ENCODE measurements at places on chromosomes 13 and 19.
A peak's percentile ranks its signal among the peaks of the same experiment; 100 is the strongest.

- no peak for DNase-seq
Measured at GRCh38 chr13:53250272-53250875, 221.8 kb downstream of the OLFM4 start.

GRCh38 chr13:80180740-80181355, 160.1 kb downstream of the SPRY2 start:
- no peak for DNase-seq

DNA sequence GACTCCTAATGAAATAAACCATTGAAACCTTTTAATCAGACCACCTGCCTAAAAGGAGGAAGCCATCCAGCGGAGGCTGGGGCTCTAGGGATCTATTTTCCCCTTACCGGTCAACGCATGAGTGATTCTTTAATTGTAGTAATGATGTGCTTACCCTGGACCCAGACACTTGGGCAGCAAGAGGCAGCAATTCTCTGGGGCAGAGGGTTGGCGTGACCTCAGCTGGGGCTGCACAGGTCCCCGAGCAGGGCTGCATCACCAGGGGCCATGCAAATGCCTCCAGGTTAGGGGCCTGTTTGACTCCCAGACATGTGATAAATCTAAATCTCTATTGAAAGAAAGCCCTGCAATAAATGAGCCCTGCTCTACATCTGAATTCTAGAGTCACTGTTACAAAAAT, 194.2 kb upstream of the TSHZ3 start:
- no peak for DNase-seq

GRCh38 chr19:45705710-45706415, 13.4 kb downstream of the QPCTL start:
- DNase-seq: no peak

DNA sequence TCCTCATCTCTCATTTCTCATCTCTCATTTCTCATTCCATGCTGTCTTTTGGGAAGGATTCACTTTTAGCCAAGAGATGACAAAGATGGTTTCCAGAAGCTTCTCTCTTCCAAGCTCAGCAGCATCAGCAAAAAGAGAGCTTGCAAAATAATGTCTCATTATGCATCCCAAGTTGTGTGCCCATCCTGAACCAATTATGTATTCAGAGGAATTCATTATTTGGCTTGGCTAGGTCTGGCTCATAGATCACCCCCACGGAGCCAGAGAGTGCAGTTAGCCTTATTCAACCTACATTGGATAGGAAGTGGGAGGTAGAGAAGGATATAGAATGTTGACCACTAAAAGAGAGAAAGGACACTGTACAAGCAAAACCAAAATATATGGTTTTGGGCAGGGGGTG, 5.4 kb upstream of the OLFM2 start:
- no peak for DNase-seq

GRCh38 chr13:110070511-110071120, 236.3 kb downstream of the COL4A1 start:
- no peak for DNase-seq

DNA sequence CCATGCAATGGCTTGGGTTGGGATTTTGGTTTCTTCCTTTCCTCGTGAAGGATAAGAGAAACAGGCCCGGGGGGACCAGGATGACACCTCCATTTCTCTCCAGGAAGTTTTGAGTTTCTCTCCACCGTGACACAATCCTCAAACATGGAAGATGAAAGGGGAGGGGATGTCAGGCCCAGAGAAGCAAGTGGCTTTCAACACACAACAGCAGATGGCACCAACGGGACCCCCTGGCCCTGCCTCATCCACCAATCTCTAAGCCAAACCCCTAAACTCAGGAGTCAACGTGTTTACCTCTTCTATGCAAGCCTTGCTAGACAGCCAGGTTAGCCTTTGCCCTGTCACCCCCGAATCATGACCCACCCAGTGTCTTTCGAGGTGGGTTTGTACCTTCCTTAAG, 24.1 kb downstream of the SPC24 start:
- DNase-seq: no peak

GRCh38 chr19:7663706-7664105, 5.1 kb upstream of the RETN start:
- DNase-seq: no peak

- DNase-seq: no peak
Measured at GRCh38 chr13:73090823-73091187, 32.0 kb downstream of the KLF5 start.

DNA sequence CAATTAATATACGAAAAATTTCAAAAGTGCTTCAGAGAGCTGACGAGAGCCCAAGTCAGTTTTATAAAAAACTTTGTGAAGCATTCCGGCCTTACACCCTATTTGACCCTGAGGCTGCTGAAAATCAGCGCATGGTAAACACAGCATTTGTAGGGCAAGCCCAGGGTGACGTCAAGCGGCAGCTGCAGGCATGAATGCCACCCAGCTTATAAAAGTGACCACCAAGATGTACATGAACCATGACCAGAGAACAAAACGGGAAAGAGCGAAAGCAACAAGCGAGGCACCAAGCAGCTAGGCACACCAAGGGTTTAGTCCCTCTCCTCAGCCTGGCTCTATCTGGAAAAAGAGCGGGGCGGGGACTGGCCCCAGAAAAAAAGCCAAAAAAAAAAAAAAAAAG, 6.0 kb downstream of the SIGLEC11 start:
- DNase-seq: no peak

GRCh38 chr19:17352608-17353280, 15.4 kb downstream of the GTPBP3 start:
- no peak for DNase-seq

- no peak for DNase-seq
Measured at GRCh38 chr13:78228211-78228610, 309.6 kb upstream of the EDNRB start.

DNA sequence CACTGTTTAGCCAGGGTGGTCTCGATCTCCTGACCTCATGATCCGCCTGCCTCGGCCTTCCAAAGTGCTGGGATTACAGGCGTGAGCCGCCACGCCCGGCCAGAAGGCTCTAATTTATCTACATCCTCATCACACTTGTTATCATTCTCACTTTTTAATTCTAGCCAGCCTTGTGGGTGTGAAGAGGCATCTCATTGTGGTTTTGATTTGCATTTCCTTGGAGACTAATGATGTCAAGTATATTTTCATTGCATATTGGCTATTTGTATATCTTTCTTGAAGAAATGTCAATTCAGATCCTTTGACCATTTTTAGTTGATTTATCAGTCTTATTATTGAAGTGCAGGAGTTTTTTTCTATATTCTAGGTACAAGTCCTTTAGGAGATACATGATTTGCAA, 27.7 kb upstream of the HIF3A start:
- no peak for DNase-seq

GRCh38 chr19:5170329-5170745, 170.3 kb downstream of the PTPRS start:
- peak; percentile 20 for DNase-seq

DNA sequence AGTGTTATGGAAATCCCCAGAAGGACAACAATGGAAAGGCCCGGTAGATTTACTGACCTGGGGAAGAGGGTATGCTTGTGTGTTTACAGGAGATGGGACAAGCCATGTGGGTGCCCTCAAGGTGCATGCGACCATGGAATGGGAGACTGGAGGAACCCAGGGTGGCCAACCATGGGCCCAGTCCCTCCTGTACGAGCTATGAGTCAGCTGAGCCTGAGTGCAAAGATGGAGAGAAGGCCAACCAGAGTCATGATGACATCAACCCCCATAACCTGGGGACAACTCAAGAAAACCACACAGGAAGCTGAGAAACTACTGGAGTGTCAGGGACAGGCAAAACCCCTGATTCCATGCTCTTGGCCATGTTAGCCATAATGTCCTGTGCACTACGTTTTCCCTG, 7.8 kb downstream of the ZNF350 start:
- DNase-seq: no peak

DNA sequence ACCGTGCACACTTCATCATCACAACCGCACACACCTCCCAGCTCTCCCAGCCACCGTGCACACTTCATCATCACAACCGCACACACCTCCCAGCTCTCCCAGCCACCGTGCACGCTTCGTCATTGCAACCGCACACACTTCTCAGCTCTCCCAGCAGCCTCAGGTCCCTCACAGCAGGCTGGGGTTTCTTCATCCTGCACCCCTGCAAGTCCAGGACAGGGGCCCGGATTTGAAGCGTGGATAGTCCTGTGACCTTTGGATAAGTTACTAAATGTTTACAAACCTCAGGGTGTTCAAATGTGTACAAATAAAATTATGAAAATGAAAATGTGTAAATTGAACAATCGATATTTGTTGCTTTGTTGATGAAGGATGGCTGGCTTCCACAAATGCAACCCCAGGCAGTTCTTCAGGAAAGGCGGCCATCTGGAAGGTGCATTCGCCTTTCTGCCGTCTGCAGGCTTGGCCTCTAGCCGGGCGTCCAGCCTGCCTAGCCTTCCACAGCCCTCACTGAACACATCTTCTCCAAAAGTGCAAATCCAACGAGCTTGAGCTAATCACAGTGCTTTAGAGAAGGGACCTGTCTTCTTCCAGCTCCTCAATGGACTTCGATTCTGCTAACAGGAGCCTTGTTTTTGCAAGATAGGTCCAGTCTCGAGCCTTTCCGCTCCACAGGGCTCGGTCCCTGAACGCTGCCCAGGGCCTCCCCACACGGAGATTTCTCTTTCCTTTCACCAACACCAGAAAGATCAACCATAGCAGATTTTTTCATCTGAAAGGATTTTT, 74.2 kb downstream of the SPACA7 start:
- DNase-seq: no peak

DNA sequence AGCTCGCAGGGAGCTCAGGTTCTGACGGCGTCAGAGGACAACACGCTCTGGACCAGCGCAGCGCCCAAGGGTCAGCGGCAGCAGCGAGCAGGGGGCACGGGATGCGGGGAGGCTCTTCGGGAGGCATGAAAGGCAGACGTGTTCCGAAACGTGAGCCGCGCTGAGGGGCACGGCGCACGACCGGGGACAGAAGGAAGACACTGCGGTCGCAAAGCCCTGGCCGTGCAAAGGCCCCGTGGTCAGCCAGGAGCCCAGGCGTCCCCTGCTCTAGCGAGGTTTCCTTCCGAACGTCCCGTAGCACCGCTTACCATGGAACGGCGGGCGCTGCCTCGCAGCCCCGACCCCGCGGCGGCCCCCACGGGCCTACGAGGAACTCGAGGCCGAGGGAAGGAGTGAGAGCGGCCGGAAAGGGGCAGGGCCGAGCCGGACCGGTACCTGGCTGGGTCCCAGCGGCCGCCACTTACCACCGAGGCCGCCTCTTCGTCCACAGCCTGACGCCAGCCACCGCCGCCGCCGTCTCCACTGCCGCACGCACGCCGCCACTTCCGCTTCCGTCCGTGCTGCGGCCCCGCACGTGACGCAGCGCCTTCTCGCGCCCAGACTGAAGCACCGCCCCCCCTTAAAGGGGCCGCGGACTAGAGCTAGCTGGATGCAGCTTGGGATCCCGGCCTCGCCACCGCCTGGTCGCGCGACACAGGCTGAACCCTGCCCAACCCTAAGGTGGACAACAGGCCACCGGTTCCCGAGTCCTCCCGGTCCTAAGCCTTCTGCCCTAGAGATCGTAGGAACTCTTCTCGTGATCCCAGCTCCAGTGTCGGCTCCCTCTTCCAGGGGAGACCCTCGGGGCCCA, 9.4 kb downstream of the ABHD17A start:
- DNase-seq: peak; percentile 82

DNA sequence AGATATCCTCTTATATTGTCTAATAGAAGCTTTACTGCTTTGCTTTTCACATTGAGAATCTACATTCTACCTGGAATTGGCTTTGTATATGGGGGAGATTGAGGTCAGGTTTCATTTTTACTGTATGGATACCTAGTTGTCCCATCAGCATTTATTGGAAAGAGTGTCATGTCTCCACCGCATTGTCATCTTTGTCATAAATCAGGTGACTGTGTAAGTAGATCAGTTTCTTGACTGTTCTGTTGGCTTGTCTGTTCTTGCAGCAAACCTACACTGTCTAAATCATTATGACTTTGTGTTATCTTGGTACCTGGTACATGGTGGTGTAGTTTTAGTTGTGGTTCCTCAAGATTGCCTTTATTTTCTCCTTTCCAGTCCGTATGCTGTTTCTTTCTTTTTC, 5.8 kb downstream of the URI1 start:
- DNase-seq: no peak

DNA sequence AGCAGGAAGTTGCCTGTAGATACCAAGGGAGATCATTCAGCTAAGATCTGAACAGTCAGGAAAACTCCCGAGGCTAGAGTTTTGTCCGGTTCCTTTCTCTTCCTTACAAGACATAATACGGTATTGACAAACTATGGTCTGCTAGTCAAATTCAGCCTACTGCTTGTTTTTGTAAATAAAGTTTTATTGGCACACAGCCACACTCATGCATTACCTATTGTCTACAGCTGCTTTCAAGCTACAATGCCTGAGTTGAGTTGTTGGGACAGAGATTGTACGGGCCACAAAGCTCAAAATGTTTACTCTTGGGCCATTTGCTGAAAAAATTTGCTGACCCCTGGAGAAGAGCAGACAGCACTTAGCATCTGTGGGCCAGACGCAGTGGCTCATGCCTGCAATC, 2.5 kb downstream of the SLC1A6 start:
- DNase-seq: no peak

DNA sequence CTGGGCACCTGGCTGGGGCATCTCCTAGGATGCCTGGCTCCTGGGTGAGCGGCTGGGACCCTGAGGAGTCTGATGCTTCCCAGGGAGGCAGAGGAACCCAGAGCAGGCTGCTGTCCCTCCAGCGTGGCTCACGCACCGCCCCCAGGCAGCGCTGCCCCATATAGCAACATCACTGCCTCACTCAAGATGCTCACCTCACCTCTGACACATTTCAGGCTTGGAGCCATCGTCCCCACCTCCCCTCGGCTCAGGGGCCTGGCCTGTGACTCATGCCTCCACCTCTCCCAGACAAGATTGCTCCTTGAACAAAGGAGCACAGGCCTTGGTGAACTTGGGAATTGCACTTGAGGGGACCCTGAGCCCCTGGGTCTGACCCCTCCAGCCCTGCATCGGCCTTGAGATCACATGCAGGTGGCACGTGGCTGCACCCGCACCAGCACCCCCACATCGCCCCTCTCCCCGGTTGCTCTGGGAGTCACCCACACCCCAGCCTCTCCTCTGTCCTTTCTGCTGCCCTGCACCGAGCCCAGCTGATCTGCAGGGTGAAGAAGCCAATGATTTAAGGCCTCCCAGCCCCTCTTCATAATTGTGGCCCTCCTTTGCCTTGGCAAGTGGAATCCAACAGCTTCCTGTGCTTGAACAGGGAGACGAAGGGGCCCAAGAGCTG, 11.2 kb downstream of the CEBPA start:
- DNase-seq: no peak

DNA sequence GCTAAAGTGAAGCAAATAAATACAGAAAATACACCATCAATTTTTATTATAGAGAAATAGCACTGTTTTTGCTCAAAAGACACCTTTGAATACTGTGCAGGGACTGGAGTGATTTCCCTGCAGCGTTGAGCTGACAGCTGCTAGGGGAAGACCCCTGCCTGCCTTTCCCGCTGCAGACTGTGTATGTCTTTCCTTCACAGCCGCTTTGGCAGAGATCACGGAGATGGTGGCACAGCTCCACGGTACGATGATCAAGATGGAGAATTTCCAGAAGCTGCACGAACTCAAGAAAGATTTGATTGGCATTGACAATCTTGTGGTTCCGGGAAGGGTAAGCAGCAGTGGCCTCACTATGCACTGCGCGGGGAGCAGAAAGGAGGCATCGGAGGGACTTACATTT, 141.5 kb downstream of the STK24 start:
- no peak for DNase-seq

- DNase-seq: no peak
Measured at GRCh38 chr13:64640002-64640401, 2590.1 kb downstream of the PCDH9 start.

- DNase-seq: peak; percentile 83
Measured at GRCh38 chr19:3987619-3988371, 2.5 kb upstream of the EEF2 start.

Measured in activated T-helper 1 cell treated with Interleukin-2 at 50 U/mL for 16 hours (primary cell).